ENCODE measurements at places on chromosomes 3 and 15.

DNA sequence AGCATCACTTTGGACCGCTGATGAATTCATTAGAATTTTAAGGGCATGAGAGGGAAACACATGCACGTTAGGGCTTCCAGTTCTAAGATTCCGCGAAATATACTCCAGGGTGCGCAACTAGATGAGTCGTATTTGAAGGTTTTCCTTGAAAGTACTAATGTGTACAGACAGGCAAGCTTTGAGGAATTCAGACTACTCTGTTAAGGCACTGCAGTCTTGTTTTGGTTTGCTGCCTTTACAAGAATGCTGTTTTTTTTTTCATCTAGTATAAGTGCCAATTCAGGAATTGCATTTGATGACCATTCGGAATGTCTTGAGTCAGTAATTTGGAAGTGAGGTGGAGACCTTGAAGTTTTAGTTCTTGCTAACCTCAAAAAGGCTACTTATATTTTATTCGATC, 19.1 kb downstream of the TRNT1 start:
- no peak for DNase-seq

DNA sequence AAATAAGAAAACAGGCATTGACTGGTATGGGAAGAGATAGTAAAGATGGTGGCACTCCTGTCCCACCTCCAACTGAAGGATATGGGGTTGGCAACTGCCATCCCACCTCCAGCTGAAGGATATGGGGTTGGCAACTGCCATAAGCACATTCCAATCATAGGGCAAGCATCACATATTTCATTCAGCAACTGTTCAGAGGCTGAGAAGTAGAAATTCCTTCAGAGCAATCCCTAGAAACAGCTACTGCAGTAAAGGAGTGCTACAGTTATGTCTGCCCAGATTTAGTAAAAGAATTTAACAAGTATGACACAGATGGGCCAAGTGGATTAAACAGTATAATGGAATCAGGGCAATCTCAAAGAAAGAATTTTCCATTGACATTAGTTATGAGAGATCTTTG, 156.8 kb downstream of the IMPG2 start:
- no peak for DNase-seq

- no peak for DNase-seq
Observed at GRCh38 chr3:39362192-39362591, 21.0 kb upstream of the SLC25A38 start.

DNA sequence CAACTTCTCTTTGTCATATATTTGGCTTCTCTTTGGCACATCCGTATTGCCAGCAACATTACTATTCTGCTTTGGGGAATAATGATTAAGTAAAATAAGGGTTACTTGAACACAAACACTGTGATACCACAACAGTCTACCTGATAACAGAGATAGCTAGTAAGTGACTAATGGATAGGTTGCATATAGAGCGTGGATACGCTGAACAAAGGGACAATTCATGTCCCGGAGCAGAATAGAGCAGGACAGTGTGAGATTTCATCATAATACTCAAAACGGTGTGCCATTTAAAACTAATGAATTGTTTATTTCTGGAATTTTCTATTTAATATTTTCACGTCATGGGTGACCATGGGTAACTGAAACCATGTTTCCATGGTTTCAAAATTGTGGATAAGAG, 54.1 kb downstream of the SCN5A start:
- DNase-seq: no peak
